ENCODE measurements at places on chromosomes 16 and 17.

DNA sequence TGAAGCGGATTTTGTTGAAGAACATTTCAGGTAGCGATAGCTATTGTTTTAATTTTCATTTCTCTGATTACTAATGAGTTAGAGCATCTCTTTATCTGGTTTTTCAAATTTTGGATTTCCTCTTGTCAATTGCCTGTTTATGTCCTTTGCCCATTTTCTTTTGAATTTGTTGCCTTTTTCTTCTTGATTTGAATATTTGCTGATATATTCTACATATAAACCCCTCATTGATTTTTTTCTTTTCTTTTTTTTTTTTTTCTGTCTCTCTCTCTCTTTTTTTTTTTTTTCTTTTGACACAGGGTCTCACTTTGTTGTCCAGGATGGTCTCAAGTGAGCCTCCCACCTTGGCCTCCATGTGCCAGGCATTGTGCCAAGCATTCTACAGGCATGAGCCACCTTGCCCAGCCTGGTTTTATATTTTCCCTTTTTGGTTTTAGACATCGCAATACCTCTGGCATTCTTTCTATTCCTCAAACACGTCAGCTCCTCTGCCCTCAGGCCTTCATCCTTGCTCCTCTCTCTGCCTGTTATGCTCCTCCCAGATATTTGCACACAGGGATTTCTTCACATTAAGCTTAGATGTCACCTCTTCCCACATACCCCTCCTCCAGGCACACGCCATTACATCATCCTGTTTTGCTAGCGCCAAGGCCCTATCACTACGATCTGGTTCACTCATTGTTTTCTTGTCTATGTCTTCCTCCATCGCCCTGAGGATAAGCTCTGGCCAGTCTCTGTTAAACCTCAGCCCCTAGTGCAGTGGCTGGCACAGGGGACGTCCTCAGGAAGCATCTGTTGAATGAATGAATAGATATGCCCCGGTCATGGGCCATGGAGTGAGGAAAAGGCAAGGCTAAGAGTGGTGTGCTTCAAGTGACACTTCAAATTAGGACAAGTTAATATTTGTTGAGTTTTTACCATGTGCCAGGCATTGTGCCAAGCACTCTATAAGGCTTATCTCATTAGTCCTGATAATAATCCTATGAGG is 8.6 kb downstream of the SARM1 start:
- DNase-seq = no peak

DNA sequence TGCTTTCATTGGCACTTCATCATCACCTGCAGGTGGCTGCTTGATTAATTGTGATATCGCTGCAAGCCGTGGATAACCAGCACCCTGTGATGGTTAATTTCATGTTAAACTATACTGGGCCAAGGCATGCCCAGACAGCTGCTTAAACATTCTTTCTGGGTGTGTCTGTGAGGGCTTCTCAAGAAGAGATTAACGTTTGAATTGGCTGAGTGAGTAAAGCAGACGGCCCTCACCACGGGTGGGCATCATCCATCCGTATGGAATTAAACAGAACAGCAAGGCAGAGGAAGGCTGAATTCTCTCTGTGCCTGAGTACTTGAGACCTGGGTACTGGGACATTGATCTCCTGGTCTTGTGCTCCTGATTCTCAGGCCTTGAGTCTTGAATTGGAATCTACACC is 7.1 kb upstream of the ZNF213 start:
- DNase-seq = no peak

GRCh38 chr17:69597898-69598692 is 183.6 kb downstream of the MAP2K6 start:
- DNase-seq = no peak

GRCh38 chr17:8466873-8467272 is 31.2 kb downstream of the NDEL1 start:
- DNase-seq = no peak

- no peak for DNase-seq
These were observed 75.9 kb downstream of the USP22 start for GRCh38 chr17:20966870-20967269.
